ENCODE measurements at places on chromosomes 4 and X. TPM values are rescaled to one million over a fixed set of nuclear protein-coding genes. Genes with fewer than 3 reads are reported as not detected.

GRCh38 chrX:40736170-40736505, 796 bp upstream of the MED14 start:
- H3K36me3 ChIP-seq = peaks cover 11% of the 10 kb centered on the region
- H3K27me3 ChIP-seq = no peaks in the 10 kb centered on the region
- H3K4me3 ChIP-seq = peak overlapping the region; percentile 86
- DNase-seq = no peak

GRCh38 chr4:145681956-145682355, 2.0 kb downstream of the C4orf51 start:
- H3K36me3 ChIP-seq = no peaks in the 10 kb centered on the region
- no peak overlapping the region for H3K4me3 ChIP-seq
- H3K4me1 ChIP-seq = no peaks in the 10 kb centered on the region
- H3K27ac ChIP-seq = no peak overlapping the region
- no peak for DNase-seq
- H3K27me3 ChIP-seq = peaks cover 9% of the 10 kb centered on the region

GRCh38 chr4:92265798-92266197, 38.0 kb upstream of the GRID2 start:
- no peak overlapping the region for H3K4me3 ChIP-seq
- no peak overlapping the region for H3K27ac ChIP-seq
- no peaks in the 10 kb centered on the region for H3K36me3 ChIP-seq
- DNase-seq = no peak
- no peaks in the 10 kb centered on the region for H3K4me1 ChIP-seq
- H3K27me3 ChIP-seq = no peaks in the 10 kb centered on the region

- no peaks in the 10 kb centered on the region for H3K4me1 ChIP-seq
- DNase-seq = no peak
- H3K27ac ChIP-seq = no peak overlapping the region
- no peak overlapping the region for H3K4me3 ChIP-seq
- no peaks in the 10 kb centered on the region for H3K36me3 ChIP-seq
Observed at GRCh38 chr4:169167957-169168858, 102.5 kb downstream of the SH3RF1 start.

DNA sequence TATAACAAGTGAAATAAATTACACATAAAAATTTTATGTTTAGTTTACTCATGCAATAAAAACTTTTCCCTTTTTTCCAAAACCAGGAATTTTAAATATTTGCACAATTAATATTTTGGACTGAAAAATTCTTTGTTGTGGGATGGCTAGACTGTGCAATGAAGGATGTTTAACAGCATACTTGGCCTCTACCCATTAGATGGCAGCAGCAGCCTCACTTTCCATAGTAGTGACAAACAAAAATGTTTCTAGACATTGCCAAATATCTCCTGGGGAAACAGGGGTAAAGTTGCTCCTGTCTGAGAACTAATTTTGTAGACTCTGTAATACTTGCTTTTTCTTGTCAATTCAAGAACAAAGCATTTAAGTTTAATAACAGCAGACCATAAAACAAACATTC, 49.8 kb downstream of the SCLT1 start:
- H3K36me3 ChIP-seq = peaks cover 20% of the 10 kb centered on the region
- no peaks in the 10 kb centered on the region for H3K27me3 ChIP-seq
- no peak for DNase-seq
- H3K4me3 ChIP-seq = no peak overlapping the region
- H3K27ac ChIP-seq = no peak overlapping the region

GRCh38 chrX:40671126-40671525, 23.8 kb upstream of the CXorf38 start:
- H3K4me3 ChIP-seq = no peak overlapping the region
- DNase-seq = no peak
- no peaks in the 10 kb centered on the region for H3K4me1 ChIP-seq
- peaks cover 37% of the 10 kb centered on the region for H3K36me3 ChIP-seq

DNA sequence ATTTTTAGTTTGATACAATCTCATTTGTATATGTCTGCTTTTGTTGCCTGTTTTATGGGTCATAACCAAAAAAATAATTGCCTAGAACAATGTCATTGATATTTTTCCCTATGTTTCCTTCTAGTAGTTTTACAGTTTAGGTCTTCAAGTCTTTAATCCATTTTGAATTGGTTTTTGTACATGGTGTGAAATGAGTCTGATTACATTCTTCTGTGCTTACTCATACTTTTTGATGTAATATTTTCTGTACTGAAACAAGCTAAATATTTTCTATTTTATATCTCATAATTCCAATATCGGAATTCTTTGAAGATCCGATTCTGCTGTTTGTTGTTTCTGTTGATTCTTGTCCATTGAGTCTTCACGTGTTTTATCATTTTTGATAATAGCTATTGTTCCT, 10.6 kb downstream of the TMEM156 start:
- no peak for DNase-seq
- peaks cover 21% of the 10 kb centered on the region for H3K4me1 ChIP-seq
- H3K4me3 ChIP-seq = no peak overlapping the region
- H3K36me3 ChIP-seq = peaks cover 68% of the 10 kb centered on the region

DNA sequence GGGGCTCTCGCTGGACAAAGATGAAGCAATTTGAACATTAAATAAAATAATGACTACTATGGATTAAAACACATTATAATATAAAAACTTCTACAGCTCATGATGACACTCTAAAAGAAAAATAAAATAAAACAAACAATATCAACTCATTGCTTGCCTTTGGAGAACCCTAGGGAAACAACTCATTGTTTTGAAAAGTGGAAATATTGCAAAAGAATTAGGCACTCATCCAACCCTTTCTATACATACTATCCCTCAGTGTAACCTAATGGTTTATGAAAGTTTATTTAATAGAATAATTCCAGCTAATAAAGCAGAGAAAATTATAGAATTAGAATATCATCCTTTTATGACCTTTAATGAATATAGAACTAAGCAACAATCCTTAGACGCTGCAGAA, 718 bp downstream of the RAB40A start:
- H3K27me3 ChIP-seq = no peaks in the 10 kb centered on the region
- no peak overlapping the region for H3K4me3 ChIP-seq
- H3K27ac ChIP-seq = no peak overlapping the region
- H3K4me1 ChIP-seq = no peaks in the 10 kb centered on the region

GRCh38 chr4:133584714-133585113, 435.6 kb downstream of the PCDH10 start:
- H3K36me3 ChIP-seq = no peaks in the 10 kb centered on the region
- no peaks in the 10 kb centered on the region for H3K27me3 ChIP-seq
- no peak overlapping the region for H3K27ac ChIP-seq

GRCh38 chr4:17854036-17854435, 43.3 kb downstream of the NCAPG start:
- H3K27me3 ChIP-seq = no peaks in the 10 kb centered on the region
- no peak overlapping the region for H3K4me3 ChIP-seq
- H3K36me3 ChIP-seq = no peaks in the 10 kb centered on the region
- no peak overlapping the region for H3K27ac ChIP-seq
- no peak for DNase-seq

- no peaks in the 10 kb centered on the region for H3K27me3 ChIP-seq
- H3K36me3 ChIP-seq = no peaks in the 10 kb centered on the region
- no peak for DNase-seq
- no peak overlapping the region for H3K4me3 ChIP-seq
Observed at GRCh38 chr4:101921370-101921769, 130.8 kb downstream of the BANK1 start.

GRCh38 chrX:44183329-44183728, 160.1 kb downstream of the EFHC2 start:
- H3K27ac ChIP-seq = no peak overlapping the region
- H3K27me3 ChIP-seq = no peaks in the 10 kb centered on the region
- DNase-seq = no peak
- H3K36me3 ChIP-seq = no peaks in the 10 kb centered on the region
- H3K4me1 ChIP-seq = no peaks in the 10 kb centered on the region

- H3K27ac ChIP-seq = no peak overlapping the region
- H3K4me3 ChIP-seq = no peak overlapping the region
- DNase-seq = no peak
- H3K27me3 ChIP-seq = peaks cover 2% of the 10 kb centered on the region
- no peaks in the 10 kb centered on the region for H3K4me1 ChIP-seq
Observed at GRCh38 chr4:114811564-114812301, 213.1 kb downstream of the UGT8 start.

GRCh38 chr4:150765216-150765615, 183.3 kb downstream of the MAB21L2 start:
- peaks cover 9% of the 10 kb centered on the region for H3K36me3 ChIP-seq
- no peak overlapping the region for H3K4me3 ChIP-seq
- no peak for DNase-seq
- H3K4me1 ChIP-seq = peaks cover 3% of the 10 kb centered on the region
- H3K27ac ChIP-seq = no peak overlapping the region
- no peaks in the 10 kb centered on the region for H3K27me3 ChIP-seq

- H3K27me3 ChIP-seq = no peaks in the 10 kb centered on the region
- no peak for DNase-seq
- no peaks in the 10 kb centered on the region for H3K4me1 ChIP-seq
- no peak overlapping the region for H3K27ac ChIP-seq
- H3K36me3 ChIP-seq = no peaks in the 10 kb centered on the region
Observed at GRCh38 chr4:79467246-79467932, 59.4 kb upstream of the GK2 start.

DNA sequence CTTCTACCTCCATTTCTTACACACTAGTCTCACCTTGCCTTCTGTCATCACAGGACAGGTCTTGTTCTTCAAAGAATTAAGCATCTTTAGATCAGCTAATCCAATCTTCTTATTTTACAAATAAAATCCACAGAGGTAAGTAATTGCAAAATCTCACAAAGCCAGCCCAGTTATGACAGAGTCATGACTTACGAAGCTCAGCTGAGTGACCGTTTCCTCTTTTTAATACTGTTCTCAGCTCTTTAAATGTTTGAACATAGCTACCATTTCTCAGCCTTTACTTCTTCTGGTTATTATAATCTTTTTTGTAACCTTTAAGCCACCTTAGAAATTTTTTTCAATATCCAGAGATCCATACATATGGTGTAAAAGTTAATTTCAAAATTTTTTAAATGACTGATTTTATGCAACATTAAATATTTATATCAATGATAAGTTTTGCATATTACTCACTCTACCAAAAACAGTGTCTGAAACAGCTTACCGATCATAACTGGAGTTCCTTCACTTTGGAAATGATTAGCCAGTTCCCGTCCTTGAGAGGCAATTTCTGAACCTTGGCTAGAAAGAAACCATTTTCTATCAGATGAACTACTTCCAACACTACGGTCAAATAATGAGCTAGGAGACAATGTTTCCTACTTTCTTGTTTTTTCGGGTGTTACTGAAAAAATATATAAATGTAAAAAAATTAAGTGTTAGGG, 8.8 kb downstream of the ANKRD37 start:
- peaks cover 12% of the 10 kb centered on the region for H3K4me1 ChIP-seq
- H3K4me3 ChIP-seq = no peak overlapping the region
- peak; percentile 42 for DNase-seq
- H3K36me3 ChIP-seq = peaks cover 48% of the 10 kb centered on the region

GRCh38 chr4:87521757-87522374, 7.3 kb downstream of the SPARCL1 start:
- H3K27me3 ChIP-seq = peaks cover 2% of the 10 kb centered on the region
- H3K4me3 ChIP-seq = no peak overlapping the region
- H3K4me1 ChIP-seq = no peaks in the 10 kb centered on the region
- DNase-seq = no peak
- H3K27ac ChIP-seq = no peak overlapping the region

GRCh38 chr4:38523524-38524448, 140.2 kb upstream of the KLF3 start:
- H3K4me1 ChIP-seq = peaks cover 13% of the 10 kb centered on the region
- H3K36me3 ChIP-seq = peaks cover 7% of the 10 kb centered on the region
- H3K4me3 ChIP-seq = no peak overlapping the region
- H3K27me3 ChIP-seq = peaks cover 27% of the 10 kb centered on the region
- peak overlapping the region; percentile 18 for H3K27ac ChIP-seq

DNA sequence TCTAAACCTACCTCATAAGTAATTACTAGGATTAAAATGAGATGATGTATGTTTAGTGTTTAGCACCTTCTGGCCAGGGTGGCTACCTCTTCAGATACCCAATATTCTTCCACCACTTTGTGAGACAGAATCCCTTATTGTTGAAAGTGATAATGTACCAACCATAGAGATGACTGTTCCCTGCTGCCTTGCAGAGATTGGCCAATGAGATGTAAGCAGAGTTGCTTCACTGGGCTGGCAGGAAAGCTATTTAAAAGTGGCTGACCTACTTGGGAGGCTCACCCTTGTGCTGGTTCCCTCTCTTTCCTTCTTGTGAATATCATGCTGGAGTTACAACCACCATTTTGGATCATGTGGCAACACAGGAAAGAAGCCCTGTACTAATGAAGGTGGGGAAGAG, 58.9 kb downstream of the TMEM154 start:
- H3K36me3 ChIP-seq = peaks cover 2% of the 10 kb centered on the region
- no peak overlapping the region for H3K4me3 ChIP-seq
- no peaks in the 10 kb centered on the region for H3K4me1 ChIP-seq

GRCh38 chr4:99715286-99715685, 57.7 kb upstream of the C4orf54 start:
- H3K36me3 ChIP-seq = no peaks in the 10 kb centered on the region
- peaks cover 6% of the 10 kb centered on the region for H3K27me3 ChIP-seq
- no peak overlapping the region for H3K27ac ChIP-seq
- DNase-seq = no peak
- no peaks in the 10 kb centered on the region for H3K4me1 ChIP-seq

DNA sequence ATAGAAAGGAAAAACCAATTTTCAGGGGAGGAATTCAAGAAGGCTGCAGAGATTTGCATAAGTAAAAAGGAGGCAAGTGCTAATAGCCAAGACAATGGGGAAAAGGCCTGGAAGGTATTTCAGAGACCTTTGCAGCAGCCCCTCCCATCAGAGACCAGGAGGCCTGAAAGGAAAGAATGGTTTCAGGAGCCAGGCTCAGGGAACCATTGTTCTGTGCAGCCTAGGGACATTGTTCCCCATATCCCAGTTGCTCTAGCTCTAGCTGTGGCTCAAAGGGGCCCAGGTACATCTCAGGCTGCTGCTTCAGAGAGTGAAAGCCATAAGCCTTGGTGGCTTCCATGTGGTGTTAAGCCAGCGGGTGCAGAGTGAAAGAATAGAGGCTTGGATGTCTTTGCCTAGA, 24.0 kb downstream of the NAP1L3 start:
- H3K4me1 ChIP-seq = no peaks in the 10 kb centered on the region
- H3K4me3 ChIP-seq = no peak overlapping the region
- H3K36me3 ChIP-seq = no peaks in the 10 kb centered on the region
- H3K27me3 ChIP-seq = no peaks in the 10 kb centered on the region

GRCh38 chr4:75895744-75896314, 6.4 kb downstream of the PPEF2 start:
- DNase-seq = peak; percentile 70
- H3K27me3 ChIP-seq = peaks cover 16% of the 10 kb centered on the region
- H3K36me3 ChIP-seq = no peaks in the 10 kb centered on the region

GRCh38 chr4:121991968-121992367, 40.1 kb upstream of the TRPC3 start:
- H3K27me3 ChIP-seq = peaks cover 40% of the 10 kb centered on the region
- H3K36me3 ChIP-seq = no peaks in the 10 kb centered on the region
- no peak overlapping the region for H3K4me3 ChIP-seq
- no peak overlapping the region for H3K27ac ChIP-seq
- no peak for DNase-seq

GRCh38 chr4:106628586-106629267, 260.1 kb upstream of the GIMD1 start:
- H3K27me3 ChIP-seq = no peaks in the 10 kb centered on the region
- no peak for DNase-seq
- H3K4me1 ChIP-seq = no peaks in the 10 kb centered on the region

RTL9 gene
- total RNA-seq = not detected

ZMAT1 gene
- total RNA-seq = 0.57 TPM

ATP8A1 gene
- 24.3 TPM for total RNA-seq

Data from activated CD4-positive, alpha-beta T cell treated with anti-CD3 and anti-CD28 coated beads, Interleukin-2, amount 10 ng/mL, durations not matched to agents 24 days and 14 days (primary cell).